ENCODE measurements at places on chromosomes 6 and 20. TPM values are rescaled to one million over a fixed set of nuclear protein-coding genes. Genes with fewer than 3 reads are reported as not detected.

LY6G6C gene
- total RNA-seq, result 0.23 TPM

DNA sequence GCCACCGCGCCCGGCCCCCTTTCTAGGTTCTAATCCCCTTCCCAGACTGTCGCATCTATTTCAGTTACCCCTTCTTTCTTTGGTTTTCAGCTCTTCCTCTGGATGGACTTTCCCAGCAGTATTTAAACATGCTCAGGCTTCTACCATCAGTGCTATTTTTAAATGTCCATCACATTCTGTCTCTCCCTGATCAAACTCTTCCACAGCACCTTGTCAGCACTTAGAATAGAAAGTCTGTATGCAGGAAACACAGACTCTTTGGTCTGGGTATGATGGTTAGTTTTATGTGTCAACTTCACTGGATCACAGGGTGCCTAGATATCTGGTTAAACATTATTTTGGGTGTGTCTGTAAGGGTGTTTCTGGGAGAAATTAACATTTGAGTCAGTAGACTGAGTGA is 297.8 kb upstream of the ECI2 start:
- no peak for DNase-seq
- no peaks in the 10 kb centered on the region for H3K27me3 ChIP-seq
- H3K4me3 ChIP-seq, result no peak overlapping the region
- no peaks in the 10 kb centered on the region for H3K4me1 ChIP-seq
- H3K36me3 ChIP-seq, result no peaks in the 10 kb centered on the region

DNA sequence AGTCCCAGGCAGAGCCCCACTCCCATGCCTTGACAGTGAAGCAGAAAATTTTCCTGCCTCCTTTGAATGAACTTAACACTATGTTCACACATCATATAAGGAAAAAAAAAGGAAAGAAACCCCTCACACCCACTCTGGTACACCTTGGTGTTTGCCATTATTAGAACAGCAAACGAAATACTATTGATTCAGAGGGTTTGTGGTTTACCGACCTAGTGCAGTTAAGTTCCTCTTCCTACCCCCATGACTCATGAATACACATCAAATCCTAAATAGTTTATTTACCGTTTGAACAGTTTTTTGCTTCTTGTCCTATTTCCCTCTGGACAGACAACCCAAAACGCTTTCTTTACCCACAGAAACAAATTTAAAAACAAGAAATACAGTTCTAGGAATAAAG is 237.7 kb downstream of the FOXA2 start:
- peaks cover under 1% of the 10 kb centered on the region for H3K4me1 ChIP-seq
- no peak for DNase-seq
- H3K27me3 ChIP-seq, result no peaks in the 10 kb centered on the region
- H3K4me3 ChIP-seq, result no peak overlapping the region
- no peaks in the 10 kb centered on the region for H3K36me3 ChIP-seq

DNA sequence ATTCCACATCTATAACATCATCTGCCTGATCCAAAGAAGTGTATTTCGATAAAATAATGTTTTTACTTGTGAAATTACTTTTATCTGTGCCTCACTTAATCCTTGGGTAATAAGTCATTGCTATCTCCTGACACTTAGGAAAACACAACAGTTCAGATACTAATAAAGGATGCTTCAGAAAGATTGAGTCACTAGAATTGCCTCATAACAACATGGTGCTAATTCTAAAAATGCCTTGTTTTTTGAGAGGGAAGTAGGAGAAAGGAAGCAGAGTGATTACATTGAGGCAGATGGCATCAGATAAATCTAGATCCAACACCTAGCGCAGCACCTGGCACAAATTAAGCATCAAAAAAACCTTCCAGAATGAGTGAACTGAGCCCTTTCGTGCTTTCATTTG is 69.0 kb downstream of the NCOA7 start:
- no peaks in the 10 kb centered on the region for H3K27me3 ChIP-seq
- no peak overlapping the region for H3K4me3 ChIP-seq
- H3K4me1 ChIP-seq, result no peaks in the 10 kb centered on the region
- no peaks in the 10 kb centered on the region for H3K36me3 ChIP-seq
- DNase-seq, result no peak

DNA sequence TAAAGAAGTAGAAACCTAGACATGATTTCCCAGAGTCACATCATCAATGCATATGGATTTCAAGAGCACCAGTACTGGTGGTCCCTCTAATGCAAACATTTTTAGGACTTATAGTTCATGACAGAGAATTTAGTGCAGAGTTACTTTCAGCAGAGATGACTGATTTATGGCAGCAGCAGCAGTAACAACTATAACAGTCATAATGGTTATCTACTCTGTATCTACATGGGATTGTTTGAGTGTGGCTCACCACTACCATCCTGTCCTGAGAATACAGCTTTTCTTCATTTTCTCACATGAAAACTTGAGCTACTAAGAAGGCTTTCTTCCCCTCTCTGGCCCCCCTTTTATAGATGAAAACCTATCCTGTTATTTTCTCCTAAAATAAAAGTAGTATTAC is 128.5 kb upstream of the ENPP5 start:
- H3K27ac ChIP-seq, result no peak overlapping the region
- no peak for DNase-seq
- no peak overlapping the region for H3K4me3 ChIP-seq
- no peaks in the 10 kb centered on the region for H3K4me1 ChIP-seq
- H3K27me3 ChIP-seq, result no peaks in the 10 kb centered on the region

GRCh38 chr20:55569084-55569483 is 436.2 kb downstream of the CBLN4 start:
- no peaks in the 10 kb centered on the region for H3K4me1 ChIP-seq
- no peaks in the 10 kb centered on the region for H3K27me3 ChIP-seq
- H3K27ac ChIP-seq, result no peak overlapping the region
- no peak overlapping the region for H3K4me3 ChIP-seq

DNA sequence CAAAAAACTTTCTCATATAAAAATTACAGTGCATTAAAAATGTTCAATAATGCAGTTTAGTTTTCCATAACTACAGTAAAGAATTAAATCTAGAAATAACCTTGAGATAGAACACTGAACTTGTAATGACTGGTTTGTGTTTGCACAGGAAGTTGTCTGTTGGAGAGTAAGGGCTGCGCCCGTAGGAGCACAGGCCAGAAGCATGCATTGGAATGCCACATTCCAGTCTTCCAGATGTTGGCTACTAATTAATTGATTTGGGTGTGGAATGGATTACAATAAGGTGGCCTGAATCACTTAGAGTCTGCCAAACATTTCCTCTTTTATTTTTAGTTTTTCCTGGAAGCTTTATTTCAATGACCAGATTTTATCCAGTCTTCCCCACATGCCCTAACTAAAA is 582.6 kb upstream of the MMS22L start:
- H3K27me3 ChIP-seq, result no peaks in the 10 kb centered on the region
- no peaks in the 10 kb centered on the region for H3K4me1 ChIP-seq
- DNase-seq, result no peak
- no peaks in the 10 kb centered on the region for H3K36me3 ChIP-seq
- H3K27ac ChIP-seq, result no peak overlapping the region

Data from Panc1 (cell line).